GM23338 (cell line): ENCODE measurements at places on chromosomes 7 and 10.
A peak's percentile ranks its signal among the peaks of the same experiment; 100 is the strongest.

- peak; percentile 53 for DNase-seq
Observed at GRCh38 chr10:81874875-81875466, at the start of gene NRG3. Gene NRG3 (plus strand): TSS chr10:81875194.

DNA sequence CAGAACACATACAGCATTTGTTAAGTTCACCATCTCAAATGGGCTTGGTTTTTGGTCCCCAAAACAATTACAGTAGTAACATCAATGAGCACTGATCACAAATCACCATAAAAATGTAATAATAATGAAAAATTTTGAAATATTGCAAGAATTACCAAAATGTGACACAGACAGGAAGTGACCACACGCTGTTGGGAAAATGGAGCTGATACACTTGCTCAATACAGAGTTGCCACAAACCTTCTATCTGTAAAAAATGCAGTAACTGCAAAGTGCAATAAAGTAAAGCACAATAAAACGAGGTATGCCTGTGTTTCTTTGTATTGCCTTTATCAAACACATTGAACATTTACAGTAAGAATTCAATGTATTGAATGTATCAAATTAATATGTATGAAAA is 262.7 kb downstream of the CTNNA3 start:
- no peak for DNase-seq

DNA sequence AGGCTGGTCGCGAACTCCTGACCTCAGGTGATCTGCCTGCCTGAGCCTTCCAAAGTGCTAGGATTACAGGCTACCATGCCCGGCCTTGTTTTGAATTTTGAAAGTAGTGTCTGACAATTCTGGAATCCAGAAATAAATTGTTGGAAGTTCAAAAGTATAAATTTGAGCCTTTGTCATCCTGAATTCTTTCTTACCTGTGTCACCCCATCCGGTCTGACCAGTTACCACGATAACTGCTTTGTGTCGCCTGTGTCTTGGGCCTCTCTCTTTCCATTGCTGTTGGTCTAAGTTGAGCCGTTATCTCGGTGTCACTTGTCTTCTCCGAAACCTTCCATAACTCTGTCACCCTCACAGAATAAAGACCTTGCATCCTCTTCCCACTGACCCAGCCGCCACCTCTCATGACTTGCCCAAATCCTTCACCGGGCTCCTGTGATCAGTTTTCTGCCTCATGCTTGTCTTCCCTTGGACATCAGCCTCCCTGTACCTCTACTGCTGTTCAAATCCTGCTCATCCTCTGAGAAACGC is 18.6 kb downstream of the CUL1 start:
- DNase-seq: no peak

- DNase-seq: peak; percentile 63
Observed at GRCh38 chr10:63466144-63466935, 563 bp upstream of the JMJD1C start.

DNA sequence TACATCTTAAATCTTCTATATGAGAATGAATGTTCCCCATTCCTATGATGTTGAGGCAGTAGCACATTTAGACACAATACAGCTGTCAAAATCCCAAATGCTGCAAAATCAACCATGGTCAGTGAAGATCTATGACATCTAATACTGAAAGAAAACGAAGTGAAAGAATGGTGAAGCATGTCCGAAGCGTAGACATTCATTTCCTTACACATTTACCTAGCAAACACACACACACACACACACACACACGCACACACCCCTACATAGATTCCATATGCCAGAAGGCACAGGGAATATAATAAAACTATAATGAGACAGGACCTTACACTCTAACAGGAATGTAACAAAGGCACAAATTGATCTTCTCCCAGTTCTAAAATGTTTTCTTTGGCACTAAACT is 32.5 kb downstream of the CCDC6 start:
- no peak for DNase-seq

GRCh38 chr7:25424113-25424512 is 195.8 kb upstream of the NPVF start:
- no peak for DNase-seq

DNA sequence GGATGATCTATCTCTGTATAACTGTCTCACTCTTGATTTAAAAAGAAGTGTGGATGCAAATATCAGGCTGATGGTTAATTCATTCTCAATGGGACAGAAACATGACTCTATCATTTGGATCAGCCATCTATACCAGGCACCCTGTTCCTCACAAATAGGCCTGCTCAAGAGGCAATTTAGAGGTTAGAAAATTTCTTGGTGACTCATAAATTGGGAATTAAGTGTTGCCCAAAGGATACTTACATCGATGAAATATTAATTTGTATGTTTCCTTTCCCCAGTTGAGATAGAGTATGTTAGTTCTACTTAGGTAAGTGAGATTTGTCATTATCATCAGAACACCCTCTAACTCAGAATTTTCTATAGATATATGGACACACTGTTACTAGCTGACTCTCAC is 57.7 kb downstream of the PRSS58 start:
- DNase-seq: no peak

DNA sequence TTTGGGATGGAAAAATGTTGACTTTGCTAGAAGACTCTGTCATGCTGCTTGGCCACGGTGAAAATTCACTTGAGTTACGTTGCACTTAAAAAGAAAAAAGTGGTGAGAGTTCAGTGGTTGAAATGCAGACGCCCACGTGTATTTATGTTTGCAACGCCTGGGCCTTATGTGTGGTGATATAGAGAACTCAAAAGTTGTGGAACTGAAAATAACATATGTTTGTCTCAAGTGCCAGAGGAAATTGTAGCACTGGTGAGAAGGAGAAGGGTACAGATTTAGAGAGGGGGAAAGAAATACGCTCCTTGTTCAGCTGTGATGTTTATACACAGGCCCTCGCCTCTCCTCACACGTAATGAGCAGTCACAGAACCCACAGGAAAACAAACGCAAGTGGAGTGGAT is 73.6 kb downstream of the EMX2 start:
- no peak for DNase-seq

GRCh38 chr10:26386781-26387180 is 51.4 kb upstream of the APBB1IP start:
- no peak for DNase-seq

DNA sequence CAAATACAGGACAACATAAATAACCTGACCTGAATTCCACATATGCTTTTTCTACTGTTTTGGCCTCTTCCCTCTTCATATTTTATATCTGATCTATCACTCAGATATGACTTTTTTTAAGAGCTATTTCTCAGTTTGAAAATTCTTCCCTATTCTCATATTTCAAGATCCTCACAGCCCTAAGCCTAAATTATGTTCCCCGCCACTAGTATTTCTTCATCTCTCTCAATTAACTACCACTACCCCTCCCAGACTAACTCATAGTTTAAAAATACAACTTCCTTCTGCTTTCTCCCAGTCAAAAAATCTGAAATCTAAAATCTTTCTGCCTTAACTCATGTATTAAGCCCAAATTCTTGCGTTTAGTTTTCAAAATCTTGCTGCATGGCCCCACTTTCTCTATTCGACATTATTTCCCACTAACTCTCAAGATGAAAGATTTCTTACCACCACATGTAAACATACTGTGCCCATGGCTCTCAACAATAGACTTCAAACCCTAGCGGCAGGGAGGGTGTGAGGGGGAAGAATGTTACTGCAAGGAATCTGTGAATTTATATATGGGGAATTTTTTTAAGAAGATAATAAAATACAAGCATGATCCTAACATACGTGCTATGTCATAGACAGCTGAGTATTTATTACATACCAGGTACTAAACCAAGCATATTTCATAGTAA is 64.6 kb downstream of the TFEC start:
- DNase-seq: no peak

GRCh38 chr10:30791197-30791611 is 161.7 kb upstream of the LYZL2 start:
- DNase-seq: no peak

DNA sequence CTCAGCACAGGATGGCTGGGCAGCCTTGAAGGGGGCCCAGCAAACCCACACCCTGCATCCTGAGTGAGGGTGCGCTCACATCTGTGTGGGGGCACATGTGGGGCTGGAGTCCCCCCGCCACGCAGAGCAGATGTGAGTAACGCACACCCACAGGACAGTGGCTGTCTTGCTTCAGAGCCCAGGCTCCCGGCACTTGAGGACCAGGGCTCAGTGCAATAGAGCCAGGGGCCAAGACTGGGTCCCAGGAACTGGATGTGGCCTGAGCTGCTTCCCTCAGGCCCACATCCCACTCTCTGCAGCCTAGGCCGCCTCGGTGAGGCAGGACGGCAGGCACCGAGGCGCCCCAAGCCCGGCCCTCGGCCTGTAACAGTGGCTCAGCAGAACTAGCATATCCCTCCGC is 159.9 kb downstream of the MAD1L1 start:
- no peak for DNase-seq

DNA sequence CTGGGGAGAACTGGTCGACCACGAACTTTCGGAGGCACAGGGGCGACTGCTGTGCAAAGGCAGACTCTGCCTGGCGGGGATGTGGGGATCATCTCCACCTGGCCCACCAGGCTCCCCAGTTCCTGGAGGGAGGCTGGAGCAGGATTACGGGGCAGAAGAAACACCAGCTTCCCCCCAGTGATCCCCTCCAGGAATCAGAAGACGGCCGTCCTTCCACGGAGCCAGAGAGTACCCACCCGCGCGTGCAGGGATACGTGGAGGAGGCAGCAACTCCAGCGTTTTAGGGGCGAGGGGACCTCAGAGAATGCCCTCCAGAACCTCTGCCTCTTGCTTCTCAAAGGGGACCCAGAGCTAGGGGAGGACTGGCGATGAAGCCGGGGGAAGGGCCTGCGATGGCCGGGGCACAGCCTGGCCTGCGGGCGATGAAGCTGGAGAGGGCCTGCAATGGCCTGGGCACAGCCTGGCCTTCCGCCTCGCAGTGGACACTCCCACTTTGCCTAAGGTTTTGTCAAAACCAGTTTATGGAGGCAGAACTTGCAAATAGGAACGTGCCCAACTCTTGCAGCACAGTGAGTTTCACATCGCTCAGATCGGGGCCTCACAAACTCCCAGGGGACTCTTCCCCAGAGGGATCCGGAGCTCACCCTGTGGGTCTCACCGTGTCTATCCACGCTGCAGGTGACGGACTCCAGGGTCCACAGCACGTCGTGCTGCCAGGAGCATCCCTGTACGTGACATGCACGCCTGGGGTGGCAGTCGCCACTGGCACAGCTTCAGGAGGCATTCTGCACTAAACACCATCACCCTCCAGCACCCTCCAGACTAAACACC is 77.9 kb upstream of the PDGFA start:
- no peak for DNase-seq

GRCh38 chr7:146772601-146773000 is 656.0 kb downstream of the CNTNAP2 start:
- DNase-seq: peak; percentile 74

DNA sequence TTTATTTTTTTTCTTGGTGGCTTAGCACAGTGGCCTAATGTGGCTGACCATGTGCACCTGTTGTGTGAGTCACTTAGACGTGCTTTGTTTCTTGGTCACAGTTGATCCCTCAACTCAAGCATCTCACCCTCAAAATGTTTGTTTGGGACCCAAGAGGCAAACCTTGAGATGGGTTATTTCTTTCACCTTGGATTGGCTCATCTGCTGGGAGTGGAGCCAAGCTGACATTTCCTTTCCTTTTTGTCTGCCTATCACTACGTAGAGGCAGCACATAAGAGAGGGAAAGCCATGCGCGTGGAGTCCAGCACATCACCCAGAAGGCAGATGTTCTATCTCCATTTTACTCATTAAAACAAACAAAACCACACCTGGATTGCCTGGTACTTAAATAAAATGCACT is 6.4 kb upstream of the PRKCQ start:
- no peak for DNase-seq

DNA sequence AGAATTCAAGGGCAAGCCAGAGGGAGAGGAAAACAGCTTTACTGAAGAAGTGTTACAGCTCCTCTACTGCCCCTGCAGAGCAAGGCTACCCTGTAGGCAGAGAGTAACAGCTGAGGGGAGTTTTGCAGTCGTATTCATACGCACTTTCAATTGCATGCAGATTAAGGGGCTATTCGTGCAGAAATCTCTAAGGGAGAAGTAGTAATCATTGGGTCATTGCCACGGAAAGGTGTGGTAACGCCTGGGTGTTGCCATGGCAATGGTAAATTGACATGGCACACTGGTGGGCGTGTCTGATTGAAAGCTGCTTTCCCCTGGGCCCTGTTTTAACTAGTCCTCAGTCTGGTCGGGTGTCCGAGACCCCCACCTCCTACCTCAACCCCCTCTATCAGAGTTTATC is 227.2 kb downstream of the NSUN6 start:
- peak; percentile 51 for DNase-seq

- DNase-seq: no peak
Observed at GRCh38 chr10:89296220-89296648, 5.6 kb upstream of the IFIT2 start.

- no peak for DNase-seq
Observed at GRCh38 chr7:72163271-72163670, 248.9 kb downstream of the CALN1 start.

DNA sequence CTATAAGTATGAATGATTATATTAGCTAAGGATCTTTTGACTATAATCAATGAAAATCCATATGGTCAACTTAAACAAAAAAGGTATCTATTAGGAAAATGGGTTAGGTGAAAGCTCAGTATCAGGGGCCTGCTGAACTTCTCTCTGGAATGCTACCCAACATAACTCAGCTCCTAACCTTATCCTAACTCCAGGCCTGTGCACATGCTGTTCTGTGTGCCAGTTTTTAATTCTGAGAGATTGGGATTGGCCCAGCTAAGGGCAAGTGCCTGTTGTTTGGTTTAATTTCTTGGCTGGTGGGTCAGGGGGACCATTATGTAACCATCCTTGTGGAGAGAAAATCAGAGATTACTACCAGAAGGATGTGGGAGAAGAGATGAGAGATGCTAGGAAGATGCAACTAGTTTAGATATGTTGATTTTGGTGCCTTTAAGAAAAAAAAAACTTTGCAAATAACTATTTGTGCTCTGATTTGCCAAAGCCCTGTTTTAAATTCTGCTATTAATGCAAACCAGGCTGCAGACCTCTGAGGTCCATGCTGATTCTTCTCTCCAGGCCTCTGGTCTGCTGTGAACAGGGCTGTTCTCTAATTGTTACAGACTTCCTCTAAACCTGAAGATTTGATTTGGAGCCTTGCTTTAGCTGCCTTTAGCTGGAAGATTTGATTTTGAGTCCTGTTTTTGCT is 23.9 kb upstream of the HDAC9 start:
- no peak for DNase-seq

DNA sequence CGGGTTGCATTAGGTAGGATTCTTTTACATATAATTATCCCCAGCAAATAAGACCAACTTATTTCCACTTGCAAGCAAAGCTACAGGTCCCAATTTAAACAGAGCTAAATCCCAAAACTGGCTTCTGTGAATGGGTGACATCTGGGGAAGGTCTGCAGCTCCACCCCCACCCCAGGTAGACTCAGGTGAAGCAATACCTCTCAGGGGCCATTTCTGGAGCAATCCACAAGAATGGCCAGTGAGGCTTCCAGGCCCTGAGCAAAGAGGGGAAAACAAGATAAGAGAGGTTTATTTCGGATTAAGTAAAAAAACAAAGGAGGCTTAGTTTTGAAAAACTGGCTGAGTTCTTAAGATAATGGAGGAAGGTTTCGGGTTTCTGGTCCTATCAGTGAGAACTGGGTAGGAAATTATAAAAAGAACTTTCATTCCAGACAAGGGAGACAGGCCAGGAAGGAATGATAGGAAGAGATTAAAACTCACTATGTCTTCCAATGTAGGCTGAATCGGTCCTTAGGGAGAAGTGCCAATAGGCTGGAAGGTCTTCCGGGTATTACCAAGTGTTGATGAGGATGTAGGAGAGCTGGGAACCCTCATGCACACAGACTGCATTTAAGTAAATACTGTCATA is 25.4 kb downstream of the SH3PXD2A start:
- no peak for DNase-seq
